ENCODE measurements at places on chromosomes 12 and 14.

DNA sequence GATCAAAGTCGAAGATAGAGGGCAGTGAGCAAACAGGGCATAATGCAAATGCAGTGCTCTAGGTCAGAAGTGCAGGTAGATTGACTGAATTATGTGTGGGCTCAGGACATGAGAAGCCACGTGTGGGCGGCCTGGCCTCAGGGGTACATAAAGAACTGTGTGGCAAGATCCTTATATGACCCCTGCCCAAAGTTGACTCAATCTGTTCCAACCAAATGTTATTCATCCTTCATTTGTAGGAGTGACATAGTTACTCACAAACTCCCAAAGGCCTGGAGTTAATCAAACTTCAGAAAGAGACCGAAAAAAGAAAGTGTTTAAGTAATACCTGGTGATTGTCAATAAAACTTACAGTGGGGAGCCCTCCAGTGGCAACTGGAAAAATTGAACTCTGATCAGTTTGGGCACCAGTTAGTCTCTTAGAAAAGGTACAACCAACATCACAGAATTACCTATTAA is 150.4 kb upstream of the FAR2 start:
- no peak for DNase-seq

GRCh38 chr12:110198386-110198785 is 74.2 kb downstream of the IFT81 start:
- DNase-seq, result no peak

DNA sequence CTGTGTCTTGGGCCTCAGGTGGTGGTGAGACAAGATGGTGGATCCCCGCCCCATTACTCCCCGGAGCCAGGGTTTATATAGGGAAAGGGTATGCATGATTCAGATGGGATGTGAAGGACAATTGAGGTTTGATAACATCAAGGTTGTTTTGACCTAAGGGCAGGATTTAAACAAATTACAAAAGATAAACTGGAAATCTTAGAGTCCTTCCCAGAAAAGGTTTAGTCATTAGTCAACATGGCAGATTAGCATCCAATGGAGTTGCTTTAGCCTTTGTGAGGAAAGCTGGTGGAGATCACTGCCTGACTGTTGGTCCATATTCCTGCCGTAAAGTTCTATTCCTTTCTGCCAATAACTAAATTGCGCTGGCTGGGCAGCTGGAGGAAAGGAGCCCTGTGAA is 15.6 kb upstream of the FRMD6 start:
- no peak for DNase-seq

- DNase-seq, result no peak
Measured at GRCh38 chr14:101977311-101978071, 13.1 kb downstream of the DYNC1H1 start.

DNA sequence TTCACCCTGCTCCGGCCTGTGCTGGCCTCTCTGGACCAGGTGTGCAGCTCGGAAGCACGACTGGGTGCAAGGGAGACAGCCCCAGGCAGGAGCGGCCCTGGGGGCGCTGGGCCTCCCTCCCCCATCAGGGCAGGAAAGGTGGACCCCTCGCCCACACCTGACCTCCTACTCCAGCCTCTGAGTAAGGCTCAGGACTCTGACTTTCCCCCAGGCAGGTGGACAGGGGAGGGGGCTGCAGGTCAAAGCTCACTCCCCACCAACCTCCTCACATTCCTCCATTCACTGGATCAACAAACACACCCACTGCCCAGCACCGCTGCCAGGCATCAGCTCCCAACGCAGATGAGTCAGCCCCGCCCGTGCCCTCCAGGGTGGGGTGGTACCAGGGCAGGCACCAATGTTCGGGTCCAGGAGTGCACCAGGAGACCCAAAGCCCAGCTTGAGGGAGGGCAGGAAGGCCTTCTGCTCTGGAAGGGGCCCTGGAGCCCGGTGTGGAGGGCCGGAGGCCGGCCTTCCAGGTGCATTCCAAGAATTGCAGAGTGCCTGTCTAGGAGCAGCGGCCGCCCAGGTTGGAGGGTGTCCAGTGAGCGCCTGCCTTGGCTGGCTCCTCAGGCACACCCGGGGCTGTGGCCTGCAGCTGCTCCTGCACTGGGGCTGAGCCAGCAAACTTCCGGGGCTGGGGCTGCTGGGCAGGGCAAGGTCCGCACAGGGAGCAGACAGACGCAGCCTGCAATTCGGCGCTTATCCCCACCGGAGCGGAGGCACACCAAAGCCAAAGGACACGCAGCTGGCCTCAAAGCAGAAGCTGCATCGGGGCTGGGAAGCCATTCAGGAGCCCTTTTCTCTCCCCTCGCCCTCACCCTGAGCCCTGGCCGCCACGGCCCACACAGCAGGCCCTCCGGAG is 1.6 kb upstream of the INF2 start:
- DNase-seq, result no peak

GRCh38 chr14:32200368-32201192 is 1.3 kb upstream of the RNU6-7 start:
- DNase-seq, result no peak

- no peak for DNase-seq
Measured at GRCh38 chr12:3034067-3034750, 43.0 kb upstream of the TSPAN9 start.

DNA sequence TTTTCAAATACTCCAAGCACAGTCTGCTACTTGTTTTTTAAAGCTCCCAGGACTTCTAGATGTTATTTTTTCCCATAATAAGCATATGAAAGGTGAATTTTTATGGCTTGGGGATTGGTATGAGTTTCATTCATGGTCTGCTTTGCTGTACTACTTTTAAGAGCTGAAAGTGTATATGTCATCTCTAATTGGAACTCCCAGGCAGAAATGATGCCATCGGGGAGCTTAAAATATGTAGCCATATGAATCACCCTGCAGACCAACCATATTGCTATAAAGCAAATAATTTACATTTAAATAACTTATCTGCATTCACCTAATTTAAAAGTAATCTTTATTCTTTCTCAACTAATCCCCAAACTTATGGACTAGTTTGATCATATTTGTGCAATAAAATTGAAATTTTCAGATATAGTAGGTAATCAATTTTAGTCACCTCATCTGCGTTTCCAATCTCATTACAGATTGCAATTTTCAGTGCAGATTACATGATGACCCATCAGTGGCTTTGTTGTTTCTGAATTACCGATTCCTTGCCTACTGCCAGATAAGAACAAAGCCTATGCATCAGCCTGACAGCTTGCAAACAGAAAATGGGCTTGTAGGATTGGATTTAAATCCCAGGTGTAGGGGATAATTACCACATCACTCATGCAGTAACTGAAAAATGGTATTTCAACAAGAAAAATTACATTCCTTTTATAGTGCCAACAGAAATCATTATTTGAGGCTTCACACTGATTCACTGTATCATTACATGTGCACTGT is 689.4 kb downstream of the NOVA1 start:
- DNase-seq, result no peak

DNA sequence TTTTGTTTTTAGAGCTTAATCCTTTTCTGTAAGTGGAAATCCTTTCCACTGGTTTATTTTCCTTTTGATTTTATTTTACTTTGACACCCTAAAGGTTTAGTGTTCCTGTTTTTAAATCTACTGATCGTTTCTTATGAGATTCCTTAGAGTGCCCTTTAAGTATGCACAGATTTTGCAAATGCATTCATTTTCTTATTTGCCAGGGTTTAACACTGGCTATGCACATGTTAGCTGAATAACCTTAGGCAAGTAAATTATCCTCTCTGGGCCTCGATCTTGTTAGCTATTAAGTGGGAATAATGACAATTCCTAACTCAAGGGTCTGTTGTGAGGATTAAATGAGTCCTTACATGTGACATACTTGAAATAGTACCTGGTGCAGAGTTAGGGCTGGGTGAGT is 136.0 kb downstream of the BICD1 start:
- DNase-seq, result no peak

- DNase-seq, result no peak
Measured at GRCh38 chr14:74919421-74920165, 3.5 kb downstream of the RPS6KL1 start.

DNA sequence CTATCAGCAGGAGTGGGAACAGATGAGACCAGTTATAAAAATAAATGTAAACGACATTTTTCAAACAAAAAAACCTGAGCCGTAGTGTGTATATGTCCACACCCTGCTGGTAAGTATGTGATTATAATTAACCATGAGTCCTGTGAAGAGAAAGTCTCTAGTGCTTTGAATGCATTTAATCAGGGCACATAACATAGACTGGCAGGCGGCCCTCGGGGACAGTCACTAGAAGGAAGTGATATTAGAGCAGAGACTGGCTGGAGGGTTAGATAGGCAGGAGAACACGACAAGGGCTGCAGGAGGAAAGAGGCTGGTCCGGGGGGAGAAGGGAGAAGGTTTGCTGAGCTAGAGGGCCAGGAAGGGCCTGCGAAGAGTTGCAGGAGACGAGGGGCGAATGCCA is 23.8 kb upstream of the ELK3 start:
- no peak for DNase-seq

Measured in stimulated activated CD8-positive, alpha-beta memory T cell treated with anti-CD3 and anti-CD28 coated beads, Interleukin-4, amount 100 ng/mL, for 4 hours (primary cell).